Activated gamma-delta T cell treated with Interleukin-2 at 50 U/mL for 16 hours (primary cell): ENCODE measurements at places on chromosomes 4 and X.

- peak; percentile 50 for DNase-seq
Measured at GRCh38 chr4:1171311-1172227, 814 bp downstream of the SPON2 start.

GRCh38 chr4:100949350-100949935 is 397.9 kb downstream of the PPP3CA start:
- no peak for DNase-seq

- DNase-seq = no peak
Measured at GRCh38 chr4:66035701-66036100, 365.4 kb upstream of the EPHA5 start.

GRCh38 chrX:40988100-40988499 is 97.1 kb upstream of the USP9X start:
- no peak for DNase-seq

- DNase-seq = no peak
Measured at GRCh38 chr4:32189788-32190187, 1469.6 kb downstream of the PCDH7 start.

DNA sequence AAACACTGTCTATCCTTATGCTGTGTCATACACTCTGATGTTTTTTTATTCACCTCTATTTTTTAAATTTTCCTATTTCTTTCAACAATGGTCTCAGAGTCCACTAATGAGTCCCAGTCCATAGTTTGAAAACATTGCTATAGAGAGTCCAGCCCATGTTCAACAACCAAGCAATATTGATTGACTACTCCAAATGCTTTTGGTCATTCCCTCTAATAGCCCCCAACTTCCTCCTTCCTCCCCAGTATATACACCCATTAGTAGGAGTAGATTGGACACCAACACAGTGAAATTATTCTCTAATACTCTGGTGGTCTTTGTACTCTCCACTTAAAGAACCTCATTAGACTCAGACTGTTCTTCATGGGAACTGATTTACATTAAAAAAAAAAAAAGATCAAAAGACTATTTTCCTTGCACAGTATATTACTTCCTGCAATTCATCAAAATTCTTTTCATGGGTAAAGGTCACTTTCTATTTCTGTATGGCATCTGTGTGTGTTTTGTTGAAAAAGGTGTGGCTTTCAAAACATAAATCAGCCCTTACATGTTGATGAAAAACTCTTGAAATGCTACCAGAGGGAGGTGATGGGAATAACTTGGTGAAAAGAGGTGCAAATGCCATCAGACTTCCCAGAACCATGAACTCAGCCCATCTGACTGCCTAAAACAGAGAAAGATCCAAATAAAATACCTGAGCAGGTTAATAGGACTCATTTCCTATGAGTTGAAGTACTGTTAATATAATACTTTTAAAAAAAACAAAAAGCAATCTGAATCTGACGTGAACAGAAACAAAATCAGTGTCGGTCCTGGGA is 250.3 kb upstream of the KLF3 start:
- no peak for DNase-seq

DNA sequence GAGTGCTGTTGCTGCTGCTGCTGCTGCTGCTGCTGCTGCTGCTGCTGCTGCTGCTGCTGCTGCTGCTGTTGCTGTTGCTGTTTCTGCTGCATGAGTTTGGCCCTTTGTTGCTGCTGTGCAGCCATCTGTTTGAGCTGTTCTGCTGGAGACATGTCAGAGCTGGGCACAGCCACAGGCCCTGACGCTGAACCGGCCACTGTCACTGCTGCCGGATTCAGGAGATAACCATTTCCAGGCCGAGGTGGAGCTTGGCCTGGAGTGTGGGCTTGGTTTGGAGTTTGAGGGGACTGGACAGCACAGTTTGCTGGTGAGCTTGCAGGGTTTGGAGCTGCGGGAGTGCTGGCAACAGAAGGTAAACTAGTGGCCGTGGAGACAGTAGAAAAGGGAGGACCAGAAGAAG is 224.3 kb downstream of the MGST2 start:
- DNase-seq = no peak

- no peak for DNase-seq
Measured at GRCh38 chr4:29423836-29424721, 1296.1 kb upstream of the PCDH7 start.

- DNase-seq = no peak
Measured at GRCh38 chr4:170242471-170242870, 152.7 kb upstream of the AADAT start.

- DNase-seq = no peak
Measured at GRCh38 chr4:1629699-1630083, 54.4 kb downstream of the FAM53A start.

DNA sequence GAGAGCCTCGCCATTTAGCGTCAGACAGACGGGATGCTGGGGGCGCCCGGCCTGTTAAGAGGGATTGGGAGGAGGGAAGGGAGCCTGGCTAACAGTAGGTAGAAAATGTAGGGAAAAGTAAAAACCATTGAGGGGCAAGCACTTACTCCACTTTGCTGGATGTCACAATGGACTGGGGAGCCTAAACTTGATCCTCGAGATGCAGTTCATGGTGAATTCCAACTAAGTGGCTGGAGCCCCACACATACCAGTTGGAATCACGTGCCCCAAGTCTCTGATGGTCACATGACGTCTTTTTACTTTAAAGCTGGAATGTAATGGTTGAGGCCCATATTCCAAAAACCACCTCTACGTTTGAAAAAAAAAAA is 1.5 kb downstream of the PLS3 start:
- no peak for DNase-seq

- DNase-seq = no peak
Measured at GRCh38 chrX:134374294-134374693, 85.7 kb upstream of the HPRT1 start.

- DNase-seq = no peak
Measured at GRCh38 chr4:4392501-4393183, 5.7 kb downstream of the NSG1 start.

GRCh38 chrX:48569958-48570357 is 4.3 kb upstream of the RBM3 start:
- no peak for DNase-seq

DNA sequence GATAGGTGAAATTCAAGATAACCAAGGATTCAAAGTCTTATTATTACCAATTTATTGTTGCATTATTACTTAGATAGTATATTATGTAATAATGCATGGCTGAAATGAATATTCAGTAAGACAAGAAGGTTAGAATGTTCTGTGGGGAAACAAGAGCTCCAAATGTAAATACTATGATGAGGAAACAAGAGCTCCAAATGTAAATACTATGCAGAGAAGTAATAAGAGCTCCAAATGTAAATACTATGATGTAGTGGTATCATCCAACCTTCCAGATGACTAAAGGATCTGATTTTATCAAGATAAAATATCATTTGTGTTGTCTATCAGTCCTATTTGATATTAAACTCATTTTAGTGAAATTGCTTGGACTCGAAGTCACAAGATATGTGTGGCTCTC is 82.2 kb upstream of the PCDH18 start:
- DNase-seq = no peak

DNA sequence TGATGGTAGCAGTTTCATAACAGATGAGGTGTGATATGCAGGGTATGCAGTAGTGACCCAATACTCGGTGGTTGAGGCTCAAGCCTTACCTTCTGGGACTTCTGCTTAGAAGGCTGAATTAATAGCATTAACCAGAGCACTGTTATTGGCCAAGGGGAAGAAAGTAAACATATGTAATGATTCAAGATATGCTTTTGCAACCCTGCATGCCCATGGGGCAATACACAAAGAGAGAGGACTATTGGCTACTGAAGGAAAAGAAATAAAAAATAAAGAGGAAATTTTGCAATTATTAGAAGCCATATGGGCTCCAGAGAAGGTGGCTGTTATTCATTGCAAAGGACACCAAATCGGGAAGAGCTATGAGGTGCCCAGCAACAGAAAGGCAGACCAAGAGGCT is 8.7 kb downstream of the GAGE10 start:
- DNase-seq = no peak

DNA sequence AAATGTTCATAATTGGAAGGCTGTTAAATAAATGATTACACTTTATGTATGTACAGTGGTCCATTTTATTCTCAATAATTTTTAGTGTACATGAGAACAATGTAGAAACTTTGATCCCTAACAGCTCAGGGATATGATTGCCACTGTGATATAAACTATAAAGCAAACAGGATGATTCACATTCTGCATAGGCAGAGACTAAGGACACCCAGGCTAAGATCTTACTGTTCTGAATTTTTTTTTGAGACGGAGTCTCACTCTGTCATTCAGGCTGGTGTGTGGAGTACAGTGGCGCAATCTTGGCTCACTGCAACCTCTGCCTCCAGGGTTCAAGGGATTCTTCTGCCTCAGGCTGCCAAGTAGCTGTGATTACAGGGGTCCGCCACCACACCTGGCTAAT is 186.6 kb downstream of the PDGFC start:
- DNase-seq = no peak

DNA sequence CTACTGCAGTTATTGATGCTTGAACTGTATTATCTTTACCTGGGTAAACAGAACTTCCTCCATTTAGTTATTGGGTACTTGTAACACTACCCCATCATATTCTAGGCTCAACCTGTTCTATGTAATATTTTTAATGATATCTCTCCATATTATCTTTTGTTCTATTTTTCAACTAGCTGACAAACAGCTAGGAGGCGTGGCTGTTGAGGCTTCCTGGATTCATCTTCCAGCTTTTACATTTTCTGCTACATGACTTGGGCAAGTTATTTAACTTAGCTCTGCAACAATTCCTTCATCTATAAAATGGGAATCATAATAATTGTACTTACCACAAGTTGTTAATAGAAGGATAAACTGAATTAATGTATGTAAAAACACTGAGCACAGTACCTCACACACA is 349.3 kb downstream of the PTTG2 start:
- no peak for DNase-seq

GRCh38 chrX:15737190-15737958 is 696 bp upstream of the CA5B start:
- DNase-seq = no peak

- DNase-seq = no peak
Measured at GRCh38 chrX:1584237-1585011, 7.0 kb upstream of the AKAP17A start.

DNA sequence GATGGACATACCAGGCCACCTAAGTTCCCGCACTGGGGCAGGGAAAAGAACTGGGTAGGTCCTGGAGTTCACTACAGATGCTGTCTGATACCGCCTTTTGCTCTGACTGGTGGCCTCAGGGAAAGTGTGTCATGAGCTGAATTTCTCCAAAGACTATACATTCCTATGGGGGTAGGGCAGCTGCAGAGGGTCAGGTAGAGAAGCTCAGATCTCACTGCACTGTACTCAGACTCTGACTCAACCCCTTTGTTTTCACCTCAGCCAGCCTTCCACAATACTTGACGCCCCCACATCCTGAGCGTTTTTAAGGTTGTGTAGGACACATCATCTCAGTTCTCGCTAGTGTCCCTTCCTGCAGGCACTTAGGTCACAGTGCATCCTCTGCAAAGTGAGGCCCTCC is 7.8 kb downstream of the GATB start:
- DNase-seq = no peak

- no peak for DNase-seq
Measured at GRCh38 chrX:19156186-19156585, 33.9 kb upstream of the ADGRG2 start.

DNA sequence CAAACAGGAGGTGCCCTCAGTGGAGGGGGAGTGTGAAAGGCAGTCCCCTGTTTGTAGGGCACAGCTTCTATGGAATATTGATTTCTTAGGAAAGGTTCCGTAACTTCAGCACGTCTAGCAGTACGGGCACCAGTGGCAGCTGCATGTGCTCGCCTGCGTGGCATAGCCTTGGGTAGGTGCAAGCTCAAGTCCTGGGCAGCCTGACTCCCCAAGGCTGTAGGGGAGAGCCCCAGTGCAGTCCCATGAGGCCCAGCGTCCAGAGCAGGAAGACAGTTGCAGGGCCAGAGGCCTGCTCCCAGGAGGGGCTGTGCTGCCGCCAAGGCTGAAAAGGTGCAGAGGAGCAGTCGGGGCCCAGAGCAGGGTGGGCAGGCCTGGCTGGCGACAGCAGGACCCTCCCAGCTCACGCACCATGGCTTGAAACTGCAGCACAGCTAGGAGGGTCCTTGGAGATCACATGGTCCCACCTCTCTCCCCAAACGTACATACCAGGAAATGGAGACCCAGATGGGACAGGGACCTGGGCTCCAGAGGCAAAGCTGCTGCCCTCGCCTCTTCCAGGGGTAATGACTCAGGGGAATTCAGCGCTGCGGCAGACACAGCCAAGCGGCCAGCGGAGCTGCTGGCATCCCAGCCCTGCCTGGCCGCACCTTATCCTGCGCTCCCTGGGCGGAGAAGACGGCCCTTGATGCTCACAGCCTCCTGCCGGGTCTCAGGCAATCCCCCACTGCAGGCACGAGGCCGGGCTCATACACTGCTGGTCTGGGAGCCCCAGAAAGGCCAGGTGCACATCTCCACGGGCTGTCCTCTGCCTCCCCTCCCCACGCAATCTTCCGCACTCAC is 6.0 kb upstream of the DUSP9 start:
- no peak for DNase-seq

GRCh38 chrX:43998374-43998773 is 25.2 kb upstream of the NDP start:
- DNase-seq = no peak

- DNase-seq = peak; percentile 5
Measured at GRCh38 chr4:42150653-42151567, 1.5 kb downstream of the BEND4 start.

- DNase-seq = no peak
Measured at GRCh38 chrX:15747626-15748173, 9.6 kb downstream of the CA5B start.

GRCh38 chr4:98899277-98899676 is 29.7 kb downstream of the EIF4E start:
- DNase-seq = no peak

DNA sequence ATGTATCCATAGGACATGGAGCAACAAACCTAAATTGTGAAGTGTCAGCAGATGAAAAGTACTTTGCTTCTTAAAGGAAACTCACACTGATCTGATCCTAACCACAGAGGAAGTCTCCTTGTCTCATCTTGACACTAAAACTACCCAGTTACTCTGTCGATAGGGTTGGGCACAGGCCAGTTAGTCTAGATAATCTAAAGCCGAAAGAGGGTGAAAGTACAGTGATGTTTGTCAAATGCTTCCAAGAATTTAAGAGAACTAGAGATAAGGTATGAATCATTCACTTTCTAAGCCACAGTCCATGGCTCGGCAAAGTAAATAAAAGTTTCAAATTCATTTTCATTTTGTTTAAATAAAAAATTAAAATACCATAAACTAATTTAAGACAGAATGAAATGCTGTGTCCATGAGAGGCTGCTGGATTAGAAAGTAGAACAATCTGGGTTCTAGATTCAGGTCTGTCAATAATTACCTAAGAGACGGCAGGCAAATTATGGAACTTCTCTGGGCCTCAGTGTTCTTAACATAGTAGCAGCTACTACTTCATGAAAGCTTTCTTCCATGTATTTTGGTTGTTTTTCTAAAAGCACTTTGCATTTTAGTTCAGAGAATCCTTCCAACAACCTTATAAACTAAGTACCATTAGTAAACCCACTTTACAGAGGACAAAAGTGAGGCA is 176.7 kb downstream of the LDB2 start:
- no peak for DNase-seq

GRCh38 chr4:8414377-8414776 is 26.1 kb downstream of the ACOX3 start:
- no peak for DNase-seq

- no peak for DNase-seq
Measured at GRCh38 chrX:18917831-18918230, 66.1 kb downstream of the PHKA2 start.
